GM12878 (cell line): ENCODE measurements at places on chromosomes 2 and 18. TPM values are rescaled to one million over a fixed set of nuclear protein-coding genes. Genes with fewer than 3 reads are reported as not detected.

DNA sequence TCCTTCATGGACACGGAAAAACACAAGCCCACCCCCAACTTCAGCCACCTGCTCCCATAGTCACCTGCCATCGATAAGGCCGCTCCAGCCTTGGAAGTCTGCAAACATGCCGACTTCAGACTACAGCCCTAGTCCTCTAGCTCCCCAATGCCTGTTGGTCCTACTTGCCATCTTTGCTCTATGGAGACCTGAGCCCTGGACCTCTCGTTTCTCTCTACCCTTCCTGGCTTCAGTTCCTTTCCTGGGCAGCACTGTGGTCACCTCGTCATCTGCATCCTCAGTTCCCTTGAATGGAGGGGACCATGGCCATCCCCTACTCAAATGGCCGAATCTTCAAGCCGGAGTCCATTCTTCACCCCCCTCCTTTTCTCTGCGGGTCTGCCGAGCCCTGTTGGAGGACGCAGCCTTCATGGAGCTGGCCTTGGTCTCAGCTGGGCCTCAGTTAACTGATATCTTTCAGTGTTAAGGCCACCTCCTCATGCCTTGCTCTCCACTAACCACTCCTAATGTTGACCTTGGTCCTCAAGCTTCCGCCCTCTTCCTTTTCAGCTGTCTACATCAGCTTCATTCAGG is 47.7 kb upstream of the GBX2 start:
- no peak for DNase-seq

- DNase-seq = no peak
These were observed 47.6 kb downstream of the RNF152 start for GRCh38 chr18:61845197-61845596.

DNA sequence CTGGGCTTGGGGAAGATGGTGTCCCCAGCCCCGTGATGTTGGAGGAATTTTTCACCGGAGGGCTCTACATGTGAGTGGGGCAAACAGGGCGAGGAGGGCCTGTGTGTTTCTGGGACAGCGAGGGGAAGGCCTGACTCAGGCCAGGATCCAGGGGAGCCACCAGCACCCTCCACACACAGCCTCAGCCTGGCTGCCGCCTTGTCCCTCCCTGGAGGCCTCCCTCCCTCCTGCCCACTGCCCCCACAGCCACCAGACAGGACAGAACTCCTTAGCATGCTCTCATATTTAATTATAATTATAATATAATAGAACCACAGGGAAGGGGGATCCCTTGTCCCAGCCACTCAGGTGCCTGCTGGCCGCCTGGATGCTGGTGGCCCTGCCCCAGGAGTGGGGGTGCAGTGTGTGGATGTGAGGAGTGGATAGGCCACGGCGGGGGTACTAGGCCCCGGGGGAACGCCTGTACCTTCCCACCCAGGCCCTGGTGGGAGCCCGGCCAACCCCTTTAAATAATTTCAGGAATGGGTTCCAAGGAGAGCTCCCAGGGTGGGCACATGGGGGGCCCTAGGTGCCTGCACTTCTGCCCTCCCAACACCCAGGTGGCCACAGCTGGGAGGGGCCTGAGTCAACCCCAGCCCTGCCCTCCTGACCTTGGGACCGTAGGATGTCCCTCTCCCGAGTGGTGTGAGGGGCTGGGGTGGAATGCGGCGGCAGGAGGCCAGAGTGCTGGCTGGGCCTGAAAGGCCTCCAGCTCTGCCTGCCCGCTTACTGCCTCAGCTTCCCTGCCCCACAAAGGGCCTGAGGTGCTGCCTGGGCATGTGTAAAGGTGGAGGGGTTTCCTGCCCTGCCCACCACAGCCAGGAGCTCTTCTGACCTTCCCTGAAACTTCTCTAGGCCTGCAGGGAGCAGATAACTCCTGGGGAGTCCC is 8.8 kb downstream of the PDCD1 start:
- no peak for DNase-seq

Gene CHN1
- 0.48 and 0.92 TPM in 2 replicates for polyA plus RNA-seq
